ENCODE measurements at places on chromosomes 4 and X. TPM values are rescaled to one million over a fixed set of nuclear protein-coding genes. Genes with fewer than 3 reads are reported as not detected.

- H3K4me3 ChIP-seq = no peak overlapping the region
- H3K27ac ChIP-seq = no peak overlapping the region
- H3K4me1 ChIP-seq = no peaks in the 10 kb centered on the region
- H3K36me3 ChIP-seq = no peaks in the 10 kb centered on the region
- no peaks in the 10 kb centered on the region for H3K27me3 ChIP-seq
Measured at GRCh38 chr4:114941503-114941902, 171.9 kb downstream of the NDST4 start.

SPON2 gene
- total RNA-seq = 10.5 TPM

SPOCK3 gene
- total RNA-seq = not detected

REELD1 gene
- 0.34 TPM for total RNA-seq

CCKAR gene
- total RNA-seq = not detected

MAP3K15 gene
- total RNA-seq = 1.8 TPM
